ENCODE measurements at places on chromosomes 7 and 10.

GRCh38 chr10:100024748-100025147 is 15.0 kb upstream of the DNMBP start:
- no peak for DNase-seq

GRCh38 chr10:707456-707855 is 18.0 kb upstream of the DIP2C start:
- no peak for DNase-seq

DNA sequence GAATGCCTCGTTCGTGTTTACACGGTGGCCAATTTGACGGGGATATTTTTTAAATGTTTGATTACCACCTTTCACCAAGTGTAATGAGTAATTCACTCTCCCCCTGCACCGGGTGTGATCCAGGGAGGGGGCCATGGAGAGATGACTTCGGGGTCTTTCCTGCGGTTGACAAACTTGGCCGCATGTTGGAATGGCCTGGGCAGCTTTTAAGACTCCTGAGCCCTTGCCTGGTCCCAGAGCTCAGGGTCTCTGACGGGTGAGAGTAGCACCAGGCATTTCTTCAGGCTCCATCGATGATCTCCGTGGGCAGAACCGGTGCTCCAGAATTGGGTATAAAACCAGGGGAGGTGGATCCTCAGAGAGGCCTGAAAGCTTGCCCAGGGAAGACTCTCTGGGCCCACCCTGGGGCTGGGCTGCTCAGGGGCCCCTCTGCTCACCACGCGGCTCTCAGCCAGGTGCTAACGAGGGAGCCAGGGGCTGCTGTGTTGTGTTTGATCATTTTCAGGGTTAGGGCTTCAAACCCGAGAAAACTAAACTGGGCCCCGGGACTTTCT is 882 bp downstream of the ZNF282 start:
- DNase-seq: no peak

GRCh38 chr7:27774717-27775328 is 34.9 kb downstream of the TAX1BP1 start:
- DNase-seq: no peak

GRCh38 chr10:102281102-102281487 is 35.8 kb downstream of the GBF1 start:
- no peak for DNase-seq

- DNase-seq: no peak
Observed at GRCh38 chr10:116263870-116264655, 8.9 kb downstream of the GFRA1 start.

GRCh38 chr7:87067788-87068187 is 8.3 kb upstream of the ELAPOR2 start:
- DNase-seq: no peak

DNA sequence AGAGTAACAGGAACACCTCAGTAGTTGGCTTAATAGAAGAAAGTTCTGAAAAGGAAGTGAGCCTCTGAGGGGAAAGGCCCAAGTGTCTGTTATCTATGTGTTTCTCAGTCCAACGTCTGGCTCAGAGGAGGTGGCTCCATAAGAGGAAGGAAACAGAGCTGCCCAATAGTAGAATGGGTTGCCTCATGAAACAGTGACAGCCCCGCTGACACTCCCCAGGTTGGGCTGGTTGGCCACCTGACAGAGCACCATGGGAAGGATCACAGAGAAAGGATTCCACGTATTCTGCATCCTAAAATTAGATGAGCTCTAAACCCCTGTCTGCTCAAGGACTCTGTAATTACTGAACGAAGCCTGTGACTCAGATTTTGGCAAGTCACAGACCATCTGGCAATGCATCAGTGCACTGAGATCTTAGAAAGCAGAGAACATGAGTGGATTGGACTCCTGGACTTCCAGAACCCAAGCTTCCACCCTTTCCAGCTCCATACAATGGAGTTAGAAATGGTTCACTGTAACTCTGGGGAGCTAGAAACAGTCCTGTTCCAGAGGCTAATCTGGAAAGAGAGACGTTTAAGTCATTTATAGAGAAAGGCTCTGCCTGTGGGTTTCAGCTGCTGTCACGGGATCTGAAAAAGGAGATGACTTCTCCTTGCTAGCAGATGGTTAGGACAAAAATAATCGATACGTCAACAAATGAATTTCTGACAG is 2.9 kb downstream of the PKD2L1 start:
- DNase-seq: no peak

DNA sequence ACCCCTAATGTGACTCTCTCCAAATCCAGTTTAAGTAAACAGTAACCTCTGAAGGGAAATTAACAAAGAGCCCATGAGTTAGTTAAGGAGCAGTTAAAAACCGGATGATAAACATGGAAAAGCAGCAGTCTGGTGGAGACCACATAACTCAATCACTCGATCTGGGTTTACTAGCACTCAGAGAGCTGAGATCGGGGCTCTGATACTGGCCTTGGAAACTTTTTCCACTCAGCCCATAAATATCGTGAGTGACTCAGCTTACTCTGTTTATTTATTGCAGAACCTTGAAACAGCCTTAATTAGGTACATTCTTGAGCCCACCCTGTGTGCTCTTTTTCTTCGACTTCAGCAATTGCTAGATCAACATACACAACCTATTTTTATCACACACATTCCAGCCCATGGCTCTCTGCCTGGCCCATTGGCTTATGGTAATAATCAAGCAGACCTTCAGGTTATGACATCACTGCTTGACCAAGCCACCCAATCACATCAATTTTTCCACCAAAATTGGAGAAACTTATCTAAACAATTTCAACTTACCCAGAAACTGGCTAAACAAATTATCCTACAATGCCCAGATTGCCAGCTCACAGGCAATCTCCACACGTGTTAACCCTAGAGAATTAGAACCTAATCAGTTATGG is 82.2 kb upstream of the GPR22 start:
- DNase-seq: no peak

DNA sequence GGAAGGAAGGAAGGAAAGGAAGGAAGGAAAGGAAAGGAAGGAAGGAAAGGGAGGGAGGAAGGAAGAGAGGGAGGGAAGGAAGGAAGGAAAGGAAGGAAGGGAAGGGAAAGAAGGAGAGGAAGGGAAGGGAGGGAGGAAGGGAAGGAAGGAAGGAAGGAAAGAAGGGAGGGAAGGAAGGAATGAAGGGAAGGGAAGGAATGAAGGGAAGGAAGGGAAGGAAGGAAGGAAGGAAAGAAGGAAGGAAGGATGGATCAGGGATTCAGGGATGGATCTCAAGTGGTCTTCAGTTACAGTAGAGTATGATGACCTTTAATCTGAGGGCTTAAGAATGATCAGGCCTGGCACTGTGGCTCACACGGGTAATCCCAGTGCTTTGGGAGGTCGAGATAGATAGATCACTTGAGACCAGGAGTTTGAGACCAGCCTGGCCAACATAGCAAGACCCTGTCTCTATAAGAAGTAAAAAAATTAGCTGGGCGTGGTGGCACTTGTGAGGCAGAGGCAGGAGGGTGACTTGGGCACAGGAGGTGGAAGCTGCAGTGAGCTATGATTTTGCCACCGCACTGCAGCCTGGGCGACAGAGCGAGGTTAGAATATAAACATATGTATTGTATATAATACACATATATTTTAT is 760 bp upstream of the FOXK1 start:
- no peak for DNase-seq

DNA sequence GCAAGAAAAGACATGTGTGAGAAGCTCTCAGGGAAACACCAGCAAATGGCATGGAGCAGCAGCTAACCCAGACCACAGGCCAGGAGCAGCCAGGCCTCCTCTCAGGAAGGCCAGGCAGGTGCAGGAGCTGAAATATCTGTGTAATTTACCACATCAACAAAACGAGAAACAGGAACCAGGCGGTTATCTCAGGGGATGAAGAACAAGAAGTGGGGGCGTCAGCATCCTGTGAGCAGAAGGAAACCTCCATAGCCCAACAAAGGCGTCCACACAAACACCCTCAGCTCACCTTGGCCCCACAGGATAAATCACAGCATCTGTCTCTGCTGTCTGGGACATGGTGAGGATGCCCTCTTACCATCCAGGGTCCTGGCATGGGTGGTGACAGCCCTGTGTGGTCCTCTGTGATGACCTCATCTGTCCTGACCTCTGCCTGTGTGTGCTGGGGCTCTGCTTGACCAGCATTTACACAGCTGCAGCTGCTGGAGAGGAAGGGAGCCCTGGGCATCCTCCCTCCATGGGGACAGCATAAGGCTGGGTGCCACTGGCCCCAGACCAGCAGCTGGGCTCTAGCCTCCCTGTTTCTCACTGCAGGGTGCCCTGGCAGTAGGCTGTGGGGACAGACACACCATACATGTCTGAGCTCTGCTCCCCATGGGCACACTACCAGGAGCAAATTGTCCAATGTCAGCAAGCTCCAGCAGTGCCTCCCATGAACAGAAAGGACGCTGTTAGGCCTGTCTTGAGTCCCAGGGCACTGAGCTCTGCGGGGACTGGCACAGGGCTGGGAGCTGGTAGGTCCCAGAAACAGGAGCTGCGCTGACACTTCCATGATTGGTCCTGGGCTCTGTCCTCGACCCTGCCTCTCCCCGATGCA is 34.6 kb downstream of the ANXA8 start:
- no peak for DNase-seq

GRCh38 chr7:123190109-123190831 is 9.5 kb downstream of the SLC13A1 start:
- no peak for DNase-seq

- no peak for DNase-seq
Observed at GRCh38 chr10:30736685-30737232, 107.2 kb upstream of the LYZL2 start.

GRCh38 chr7:50346545-50347497 is 42.3 kb downstream of the IKZF1 start:
- no peak for DNase-seq

GRCh38 chr10:91796331-91797047 is 1.7 kb upstream of the TNKS2 start:
- DNase-seq: no peak

DNA sequence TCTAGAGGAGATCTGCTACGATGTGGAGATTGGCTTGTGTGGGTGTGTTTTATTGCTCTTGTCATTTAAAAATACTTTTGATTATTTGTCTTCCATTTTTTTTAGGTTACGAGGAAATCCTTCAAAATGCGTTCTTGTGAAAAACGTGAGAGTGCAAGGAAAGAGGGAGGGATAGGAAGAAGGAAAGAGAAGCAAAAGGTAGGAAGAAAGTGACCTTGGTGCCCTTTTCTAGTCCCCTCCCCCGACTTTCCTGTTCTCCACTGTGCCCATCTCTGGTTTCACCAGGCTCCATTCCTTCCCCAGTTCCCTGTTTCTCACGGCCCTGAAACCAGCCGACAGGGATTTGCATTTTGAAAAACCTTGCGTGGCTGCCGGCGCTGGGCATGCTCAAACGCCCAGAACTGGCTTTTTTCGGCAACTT is 506 bp upstream of the GNAI1 start:
- DNase-seq: no peak

Measured in NCI-H1105 treated with DMSO at 0.1 percent for 48 hours (cell line).